ENCODE measurements at places on chromosomes 2 and 18.

- DNase-seq: no peak
Observed at GRCh38 chr2:58428096-58429013, 187.2 kb upstream of the FANCL start.

GRCh38 chr18:71784777-71785176, 759.4 kb downstream of the CBLN2 start:
- no peak for DNase-seq

DNA sequence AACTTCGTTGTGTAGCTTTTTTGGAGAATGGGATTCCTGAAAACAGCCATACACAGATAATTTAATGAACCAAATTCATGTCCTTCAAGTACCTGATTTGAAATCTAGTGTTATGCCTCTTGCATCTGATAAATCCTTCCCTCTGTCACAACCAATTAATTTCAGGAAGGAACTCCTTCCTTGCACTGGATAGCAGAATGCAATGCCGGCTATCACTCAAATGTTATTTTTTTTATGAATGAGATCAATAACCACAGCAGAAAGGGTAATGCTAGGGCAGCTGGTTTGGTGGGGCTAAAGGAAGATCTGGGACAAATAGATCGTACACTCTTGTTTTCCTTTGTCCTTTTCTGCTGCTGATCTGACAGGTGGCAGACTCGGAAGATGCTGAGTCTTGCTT, 899.5 kb upstream of the GYPC start:
- DNase-seq: no peak

DNA sequence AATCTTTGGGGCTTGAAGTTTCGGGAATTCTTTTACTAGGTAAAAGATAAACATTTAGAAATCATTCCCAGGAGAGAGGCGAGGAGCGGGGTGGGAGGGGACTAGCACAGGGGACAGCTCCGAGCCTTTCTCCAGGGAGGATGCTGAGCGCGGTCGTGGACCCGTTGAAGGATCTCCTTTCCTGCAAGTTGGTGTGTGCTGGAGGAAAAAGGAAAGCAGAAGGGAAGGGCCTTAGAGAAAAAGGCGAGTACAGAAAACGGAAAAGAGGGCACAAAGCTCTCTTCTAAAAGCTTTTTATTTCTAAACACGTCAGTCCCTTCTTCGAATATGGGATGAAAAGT, 640 bp downstream of the SLC39A6 start:
- DNase-seq: no peak

DNA sequence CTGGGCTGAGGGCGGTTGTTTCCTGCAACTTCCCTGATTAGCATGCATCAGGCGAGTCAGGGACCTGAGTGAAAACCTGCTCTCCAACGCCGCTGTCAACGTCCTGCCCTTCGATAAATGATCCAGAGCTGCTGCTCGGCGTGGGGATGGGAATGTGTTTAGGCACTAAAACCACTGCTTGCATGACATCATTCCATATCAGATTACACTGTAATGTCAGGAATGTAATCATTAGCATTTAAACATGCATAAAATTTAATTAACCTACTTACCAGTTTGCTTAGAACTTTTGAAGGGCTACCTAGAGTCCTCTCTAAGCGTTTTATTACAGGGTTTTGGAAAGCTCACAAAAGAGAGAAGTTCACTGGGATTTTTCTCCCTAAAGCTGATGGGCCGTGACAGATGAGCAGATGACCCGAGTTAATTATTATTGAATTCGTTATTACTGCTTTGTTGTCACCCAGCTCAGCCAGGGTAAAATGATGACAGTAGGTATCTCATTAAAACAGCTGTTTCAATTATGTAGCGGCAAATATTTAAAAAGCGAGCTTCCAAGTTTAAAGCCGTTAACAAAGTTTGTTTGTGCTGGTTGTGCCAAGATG, 685.6 kb upstream of the SALL3 start:
- no peak for DNase-seq

DNA sequence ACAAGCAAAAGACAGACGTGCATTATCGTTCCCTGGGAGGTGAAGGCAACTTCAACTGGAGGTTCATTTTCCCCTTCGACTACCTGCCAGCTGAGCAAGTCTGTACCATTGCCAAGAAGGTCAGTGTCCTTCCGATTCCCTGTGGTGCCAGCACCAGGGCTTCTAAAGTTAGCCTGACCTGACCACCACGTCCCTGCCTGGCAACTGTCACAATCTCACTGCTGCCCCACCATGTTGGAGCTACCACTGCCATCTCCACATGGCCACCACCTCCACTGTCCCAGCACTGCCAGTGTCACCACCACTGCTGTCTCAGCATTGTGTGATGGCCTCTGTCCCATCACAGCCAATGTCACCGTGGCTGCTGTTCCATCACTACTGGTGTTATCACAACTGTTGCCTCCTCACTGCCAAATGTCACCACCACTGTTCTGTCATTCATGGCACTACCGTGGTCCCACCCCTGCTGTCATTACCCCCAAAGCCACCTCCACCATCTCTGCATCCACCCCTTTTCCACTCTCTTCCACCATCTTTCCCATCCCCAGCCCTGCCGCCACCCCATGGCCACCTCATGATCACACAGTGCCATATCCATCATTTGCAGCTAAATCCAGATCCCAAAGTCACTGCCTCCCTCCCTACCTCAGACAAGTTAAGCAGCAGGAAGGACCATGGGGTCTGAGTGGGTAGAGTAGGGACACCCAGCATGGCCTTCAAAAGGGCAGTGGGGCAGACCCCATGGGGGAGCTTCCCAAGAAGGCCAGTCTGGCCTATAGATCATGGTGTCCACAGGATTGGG, 216.5 kb downstream of the DYSF start:
- no peak for DNase-seq

DNA sequence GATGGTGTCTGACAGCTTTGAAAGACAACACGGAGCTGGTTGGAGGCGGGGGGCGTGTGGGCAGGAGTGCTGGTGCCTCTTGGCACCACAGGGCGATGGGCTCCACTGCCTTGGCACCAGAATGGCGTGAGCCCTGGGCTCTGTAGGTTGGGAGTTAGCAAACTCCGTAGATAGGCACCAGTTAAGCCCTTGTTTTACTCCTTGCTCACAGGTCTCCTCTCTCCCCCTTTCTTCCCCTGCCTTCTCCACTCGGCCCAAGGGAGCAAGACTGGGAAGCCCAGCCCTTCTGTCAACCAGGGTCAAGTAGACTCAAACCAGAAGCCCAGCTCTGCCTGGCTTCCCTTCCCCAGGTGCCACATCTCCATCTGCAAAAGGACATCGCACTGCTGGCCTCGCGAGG, 281.7 kb upstream of the ID2 start:
- no peak for DNase-seq

- DNase-seq: no peak
Observed at GRCh38 chr18:50627594-50628532, 68.0 kb downstream of the MAPK4 start.

DNA sequence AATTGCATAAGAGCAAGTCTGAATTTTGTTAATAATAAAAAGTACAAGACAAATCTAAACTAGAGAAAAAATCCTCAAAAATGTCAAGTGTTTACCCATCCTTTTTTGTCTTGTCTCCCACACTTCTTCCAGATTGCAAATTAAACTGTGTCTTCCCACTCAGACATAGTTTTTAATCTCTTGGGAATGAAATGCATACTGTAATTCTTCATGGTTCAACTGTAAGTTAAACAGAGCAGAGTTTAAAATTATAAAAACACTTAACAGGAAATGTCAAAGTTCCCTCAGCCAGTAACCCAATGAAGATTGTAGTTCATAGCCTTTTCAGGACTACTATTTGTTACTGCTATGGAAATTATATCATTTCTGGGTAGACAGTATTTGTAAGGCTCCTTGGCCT, 171.8 kb downstream of the UBE2E3 start:
- no peak for DNase-seq

DNA sequence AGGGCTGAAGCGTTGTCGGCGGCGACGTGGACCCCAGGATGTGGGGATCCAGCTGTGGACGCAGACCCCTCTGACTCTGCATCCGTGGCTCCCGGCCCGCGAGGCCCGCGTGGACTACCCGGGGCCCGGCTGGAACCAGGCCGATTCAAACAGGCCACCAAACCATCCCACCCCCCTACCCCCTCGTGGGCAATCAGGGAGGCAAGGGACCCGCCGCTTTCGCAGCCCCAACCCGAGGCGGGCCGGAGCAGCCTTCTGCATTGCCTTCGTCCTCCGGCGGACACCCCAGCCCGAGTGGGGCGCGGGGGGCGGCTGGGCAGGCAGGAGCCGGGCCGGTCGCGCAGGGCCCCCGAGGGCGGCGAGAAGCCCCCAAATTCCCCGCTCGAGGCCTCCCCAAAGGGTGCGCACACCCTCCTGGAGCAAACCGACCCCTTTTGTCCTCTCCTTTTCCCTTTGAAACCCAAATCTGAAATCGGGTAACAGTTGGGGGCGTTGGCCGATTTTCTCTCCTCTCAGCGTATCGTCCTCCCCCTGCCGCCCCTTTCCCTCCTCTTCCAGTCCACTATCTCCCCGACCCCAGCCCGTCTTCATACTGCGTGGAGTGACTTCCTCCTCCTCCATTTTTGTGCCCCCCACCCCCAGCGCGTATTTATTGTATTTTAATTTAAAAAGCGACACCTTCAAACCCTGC, 7.4 kb downstream of the SP9 start:
- DNase-seq: no peak

DNA sequence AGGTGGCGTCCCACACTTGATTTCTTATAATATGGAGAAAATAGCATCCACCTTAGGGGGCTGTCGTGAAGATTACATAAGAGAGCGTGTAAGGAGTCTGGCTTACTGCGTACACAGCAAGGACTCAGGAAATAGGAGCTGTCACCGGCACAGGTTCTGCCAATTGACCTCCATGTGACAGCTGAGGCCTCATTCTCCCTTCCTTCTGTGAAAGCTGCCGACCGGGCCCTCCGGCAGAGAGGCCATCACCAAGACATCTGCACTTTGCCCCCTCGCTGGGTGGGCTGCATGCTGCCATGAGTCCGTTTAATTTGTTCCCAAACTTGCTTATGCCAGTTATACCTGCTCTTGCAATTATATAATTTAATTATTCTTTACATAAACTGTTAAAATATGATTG, 27.7 kb downstream of the HS1BP3 start:
- no peak for DNase-seq

GRCh38 chr2:167944825-167945659, 302.4 kb downstream of the STK39 start:
- no peak for DNase-seq

DNA sequence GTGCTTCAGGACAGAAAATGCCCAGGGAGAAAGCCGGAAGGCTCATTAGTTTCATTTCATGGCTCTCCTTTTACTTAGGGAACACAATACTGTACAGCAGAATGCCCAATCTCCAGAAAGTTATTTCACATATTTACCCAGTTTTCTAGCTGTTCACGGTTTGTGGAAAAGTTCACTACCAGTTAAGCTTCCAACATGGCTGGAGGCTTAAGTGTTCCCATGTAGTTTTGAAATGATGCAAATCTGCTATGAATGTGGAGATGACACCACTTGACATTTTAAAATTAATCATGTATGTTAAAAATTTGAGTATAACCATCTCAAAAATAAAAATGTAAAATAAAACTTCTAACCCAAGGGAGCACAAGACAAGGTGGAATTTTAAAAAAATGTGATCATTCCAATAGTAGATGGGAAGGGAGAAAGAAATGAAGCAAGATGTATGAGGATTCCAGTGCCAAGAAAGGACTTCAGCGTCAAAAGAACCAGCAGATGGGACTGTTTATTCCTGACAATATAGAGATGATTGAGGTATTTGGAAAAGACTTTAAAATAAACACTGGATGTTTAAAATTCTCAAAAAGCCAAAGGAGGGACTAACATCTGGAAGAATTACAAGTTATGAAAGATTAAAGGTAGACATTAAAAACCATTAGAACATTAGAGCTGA, 60.9 kb upstream of the OSR1 start:
- DNase-seq: no peak

DNA sequence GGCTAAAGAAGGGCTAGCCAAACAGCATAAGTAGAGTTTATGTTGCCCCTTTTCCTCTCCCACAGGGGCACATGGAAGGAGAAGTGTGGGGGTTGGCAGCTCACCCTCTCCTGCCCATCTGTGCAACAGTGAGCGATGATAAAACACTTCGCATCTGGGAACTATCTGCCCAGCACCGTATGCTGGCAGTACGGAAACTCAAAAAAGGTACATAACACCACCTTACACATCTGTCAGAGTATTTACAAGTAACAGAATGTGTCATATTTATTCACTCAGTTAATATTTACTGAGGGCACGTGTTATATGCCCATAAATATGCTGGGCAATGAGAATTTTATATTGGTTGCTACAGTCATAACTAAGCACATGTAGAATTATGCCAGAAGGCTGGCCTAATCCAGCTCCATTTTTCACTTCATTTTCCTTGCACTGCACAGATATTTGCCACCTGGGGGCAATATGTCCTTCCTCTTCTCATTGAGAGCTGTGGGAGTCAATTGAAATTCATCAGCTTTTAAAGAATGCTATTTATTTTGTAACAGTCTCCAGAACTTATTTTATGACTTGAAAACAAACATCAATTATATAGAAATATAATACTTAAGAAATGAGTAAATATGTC, 150.6 kb downstream of the RTN4 start:
- peak; percentile 4 for DNase-seq

GRCh38 chr2:171142398-171142797, 18.3 kb downstream of the TLK1 start:
- DNase-seq: no peak

- DNase-seq: no peak
Observed at GRCh38 chr2:62787386-62787785, 81.9 kb downstream of the EHBP1 start.

DNA sequence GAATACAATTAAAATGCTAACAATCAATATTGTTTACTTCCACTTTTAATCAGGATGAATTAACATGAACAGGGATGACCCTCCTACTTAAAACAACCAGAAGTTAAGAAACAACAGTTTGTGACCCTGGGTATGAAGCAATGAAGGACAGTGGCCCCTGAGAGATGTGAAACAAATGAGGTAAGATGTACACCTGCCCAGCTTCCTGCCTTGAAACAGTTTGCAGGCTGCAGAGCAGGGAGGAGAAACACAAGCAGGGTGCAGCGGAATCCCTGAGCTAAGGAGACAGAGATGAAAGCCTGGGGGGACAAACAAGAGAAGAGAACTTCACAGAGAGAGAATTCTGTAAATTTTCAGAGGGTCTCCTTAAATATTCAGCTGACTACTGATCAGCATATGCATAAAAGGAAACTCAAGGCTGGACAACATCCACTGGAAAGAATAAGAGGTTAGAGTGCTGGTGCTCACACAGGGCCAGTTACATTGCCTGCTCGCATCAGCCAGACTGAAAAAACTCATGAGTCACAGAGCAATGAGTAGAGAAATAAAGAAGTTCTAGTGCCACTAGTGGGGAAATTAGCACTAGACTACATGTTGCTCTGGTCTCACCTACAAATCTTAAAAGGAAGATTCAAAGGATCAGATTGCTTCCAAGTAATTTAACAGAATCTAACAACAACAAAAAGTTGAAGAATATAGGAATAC, 106.4 kb downstream of the PID1 start:
- DNase-seq: no peak

GRCh38 chr2:62423883-62424458, 82.0 kb downstream of the TMEM17 start:
- no peak for DNase-seq

- DNase-seq: no peak
Observed at GRCh38 chr18:68034296-68034695, 517.8 kb upstream of the DSEL start.
